ENCODE measurements at places on chromosomes 1 and 21.

DNA sequence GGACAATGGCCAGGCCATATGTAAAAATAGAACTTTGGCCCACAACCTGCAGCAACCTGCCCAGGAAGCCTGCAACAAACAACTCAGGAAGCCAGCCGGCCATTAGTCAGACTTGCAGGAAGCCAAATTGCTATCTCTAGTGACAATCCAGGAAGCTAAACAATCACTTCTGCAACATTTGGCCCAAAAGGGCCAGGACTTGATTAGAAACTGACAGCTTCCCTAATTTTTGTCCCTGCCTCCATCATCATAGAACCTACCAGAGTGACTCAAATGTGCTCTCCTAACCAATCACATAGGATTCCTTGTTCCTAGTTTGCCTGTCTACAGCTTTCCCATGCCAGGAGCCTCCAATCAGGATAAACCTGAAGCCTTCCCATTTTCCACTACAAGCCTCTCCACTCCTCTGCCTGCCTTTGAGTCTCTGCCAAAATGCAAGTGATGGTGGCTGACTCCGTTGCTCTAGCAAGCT, 639.3 kb downstream of the PTPRU start:
- DNase-seq: no peak

GRCh38 chr1:174060090-174060489, 37.9 kb upstream of the RC3H1 start:
- DNase-seq: no peak

DNA sequence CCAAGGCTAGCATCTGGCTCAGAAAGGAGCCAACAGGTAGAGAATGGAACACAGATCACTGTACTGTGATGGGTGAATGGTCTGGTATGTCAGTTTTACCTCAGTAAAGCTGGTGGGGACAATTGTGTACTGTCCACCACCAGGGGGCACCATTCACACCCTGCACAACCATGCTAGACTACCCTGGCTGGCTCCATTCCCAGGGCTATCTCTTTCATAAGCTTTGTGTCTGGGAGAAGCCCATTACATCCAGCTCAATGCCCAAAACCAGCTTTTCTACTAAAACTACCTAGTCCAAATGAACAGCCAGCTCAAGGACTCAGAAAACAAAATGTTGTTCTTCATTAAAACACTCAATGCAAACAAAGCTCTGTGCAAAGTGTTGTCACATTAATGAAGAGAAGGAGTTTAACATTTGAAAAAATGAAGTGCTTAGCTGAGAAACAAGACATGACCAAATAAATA, 62.0 kb upstream of the RASAL2 start:
- DNase-seq: no peak

- DNase-seq: no peak
These were observed 110.1 kb upstream of the LMO4 start for GRCh38 chr1:87218618-87219017.

GRCh38 chr1:232248276-232248820, 381.6 kb downstream of the SIPA1L2 start:
- DNase-seq: no peak

- DNase-seq: peak; percentile 11
These were observed 7.8 kb downstream of the SLC41A1 start for GRCh38 chr1:205805082-205805711.

DNA sequence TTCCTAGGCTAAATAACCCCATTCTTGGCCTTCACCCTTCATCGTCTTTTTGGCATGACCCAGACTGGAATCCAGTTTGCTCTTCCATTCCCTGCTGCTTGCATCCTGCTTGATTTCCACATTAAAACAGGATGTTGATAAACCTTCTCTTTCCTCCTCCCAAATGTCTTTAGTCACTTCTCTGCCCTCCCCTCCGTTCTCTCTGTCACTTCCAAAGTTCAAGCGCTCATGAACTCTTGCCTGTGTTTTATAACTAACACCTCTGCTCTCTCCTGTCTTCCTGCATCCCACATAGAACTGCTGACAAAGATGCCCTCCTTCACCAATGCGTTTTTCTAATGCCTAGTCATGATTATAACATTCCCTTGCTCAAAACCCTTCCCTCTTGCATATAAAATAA, 65.6 kb upstream of the SLC44A3 start:
- DNase-seq: no peak
